ENCODE measurements at places on chromosomes 3 and 15.

- DNase-seq: no peak
Measured at GRCh38 chr3:56914646-56915045, 112.9 kb upstream of the ARHGEF3 start.

DNA sequence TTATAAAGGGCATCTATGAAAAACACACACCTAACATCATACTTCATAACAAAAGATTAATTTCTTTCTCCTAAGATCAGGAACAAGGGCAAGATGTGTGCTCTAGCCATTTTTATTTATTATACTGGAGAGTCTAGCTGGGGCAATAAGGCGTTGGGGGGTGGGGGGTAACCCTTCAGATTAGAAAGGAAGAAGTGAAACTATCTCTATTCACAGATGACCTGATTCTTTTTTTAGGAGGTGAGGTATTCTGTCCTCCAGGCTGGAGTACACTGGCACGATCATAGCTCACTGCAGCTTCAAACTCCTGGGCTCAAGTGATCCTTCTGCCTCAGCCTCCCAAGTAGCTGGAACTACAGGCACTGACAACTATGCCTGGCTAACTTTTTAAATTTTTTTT, 89.5 kb upstream of the MANF start:
- no peak for DNase-seq

DNA sequence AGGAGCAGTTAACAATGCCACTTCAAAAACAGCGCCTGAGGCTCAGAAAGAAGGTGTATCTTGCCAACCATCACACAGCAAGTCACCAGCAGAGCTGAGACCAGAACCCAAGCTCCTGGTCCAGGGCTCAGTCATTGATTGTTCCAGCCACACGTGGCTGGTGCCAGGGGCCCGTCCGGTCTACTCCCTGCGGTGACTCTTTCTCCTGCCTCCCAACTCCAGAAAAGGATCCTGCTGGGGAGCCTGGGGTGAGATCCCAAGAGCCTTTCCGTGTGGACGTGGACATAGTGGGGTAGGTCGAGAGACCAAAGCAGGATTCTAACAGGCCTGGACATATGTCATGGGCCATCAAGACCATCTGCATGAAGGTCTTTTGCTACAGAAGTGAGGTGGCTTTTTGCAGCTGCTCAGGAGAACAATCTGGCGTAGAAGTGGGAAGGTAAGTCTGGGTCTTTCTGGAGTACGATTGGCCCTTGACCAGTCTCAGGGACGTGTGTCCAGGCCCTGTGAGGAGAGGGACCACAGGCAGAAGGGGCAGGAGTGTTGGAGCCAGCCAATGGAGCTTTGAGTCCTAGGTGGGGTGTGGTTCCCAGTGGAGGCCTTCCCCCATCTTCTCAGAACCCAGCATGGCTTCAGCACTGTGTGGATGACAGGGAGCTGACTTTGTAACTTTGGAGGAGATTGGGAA, 105.4 kb downstream of the HMG20A start:
- DNase-seq: no peak

DNA sequence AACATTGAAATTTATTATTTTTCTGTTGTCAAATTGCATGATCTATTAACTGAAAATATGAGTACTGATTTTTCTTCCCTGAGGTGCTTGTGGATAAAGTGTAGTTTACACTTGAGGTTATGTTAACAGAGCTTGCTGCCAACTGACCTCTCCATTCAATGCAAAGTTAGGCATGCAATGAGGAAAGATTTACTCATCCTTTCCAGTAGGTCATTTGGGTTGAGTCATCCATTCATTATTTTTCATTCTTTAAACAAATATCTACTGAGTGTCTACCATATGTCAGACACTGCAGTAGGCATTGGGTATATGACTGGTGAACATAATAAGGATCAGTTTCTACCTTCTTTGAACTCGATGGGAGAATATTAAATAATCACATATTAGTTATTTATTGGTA, 604.1 kb downstream of the EDEM1 start:
- no peak for DNase-seq

- DNase-seq: peak; percentile 46
Measured at GRCh38 chr3:72126441-72127223, 341.7 kb upstream of the PROK2 start.
